ENCODE measurements at places on chromosomes 4 and X. TPM values are rescaled to one million over a fixed set of nuclear protein-coding genes. Genes with fewer than 3 reads are reported as not detected.

Gene ATP1B4
- not detected for total RNA-seq

Gene RBM46
- under 0.01 TPM for total RNA-seq

Gene CCNI
- total RNA-seq = 185 TPM

Gene TMPRSS11A
- total RNA-seq = not detected

Gene MAGT1
- total RNA-seq = 306 TPM

Gene NAP1L2
- total RNA-seq = 3.5 TPM

Gene TMEM131L
- total RNA-seq = 5.5 TPM

Gene RTL5
- total RNA-seq = 5.1 TPM

Measured in bronchial smooth muscle cell (primary cell).